Activated CD4-positive, alpha-beta T cell treated with anti-CD3 and anti-CD28 coated beads for 24 hours (primary cell): ENCODE measurements at places on chromosomes 5 and 9.

DNA sequence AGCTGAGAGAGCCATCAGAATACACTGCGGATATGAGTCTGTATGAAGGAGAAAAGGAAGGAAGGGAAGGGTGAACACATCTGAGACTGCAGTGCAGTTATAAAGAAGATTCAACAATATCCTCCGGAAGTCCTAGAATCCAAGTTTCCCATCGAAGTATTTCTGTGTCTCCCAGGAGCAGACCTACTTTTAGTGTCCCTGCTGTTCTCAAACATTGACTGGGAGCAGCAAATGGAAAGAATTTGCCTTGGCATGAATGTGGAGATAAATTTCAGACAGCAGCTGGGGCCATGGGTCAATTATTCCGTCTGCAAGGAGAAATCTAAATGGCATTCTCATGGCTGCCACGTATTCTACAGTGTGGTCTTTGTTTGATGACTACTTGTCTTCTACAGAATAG, 478.1 kb upstream of the SMC2 start:
- DNase-seq: no peak

- DNase-seq: no peak
Measured at GRCh38 chr5:39501397-39501796, 76.6 kb upstream of the DAB2 start.

DNA sequence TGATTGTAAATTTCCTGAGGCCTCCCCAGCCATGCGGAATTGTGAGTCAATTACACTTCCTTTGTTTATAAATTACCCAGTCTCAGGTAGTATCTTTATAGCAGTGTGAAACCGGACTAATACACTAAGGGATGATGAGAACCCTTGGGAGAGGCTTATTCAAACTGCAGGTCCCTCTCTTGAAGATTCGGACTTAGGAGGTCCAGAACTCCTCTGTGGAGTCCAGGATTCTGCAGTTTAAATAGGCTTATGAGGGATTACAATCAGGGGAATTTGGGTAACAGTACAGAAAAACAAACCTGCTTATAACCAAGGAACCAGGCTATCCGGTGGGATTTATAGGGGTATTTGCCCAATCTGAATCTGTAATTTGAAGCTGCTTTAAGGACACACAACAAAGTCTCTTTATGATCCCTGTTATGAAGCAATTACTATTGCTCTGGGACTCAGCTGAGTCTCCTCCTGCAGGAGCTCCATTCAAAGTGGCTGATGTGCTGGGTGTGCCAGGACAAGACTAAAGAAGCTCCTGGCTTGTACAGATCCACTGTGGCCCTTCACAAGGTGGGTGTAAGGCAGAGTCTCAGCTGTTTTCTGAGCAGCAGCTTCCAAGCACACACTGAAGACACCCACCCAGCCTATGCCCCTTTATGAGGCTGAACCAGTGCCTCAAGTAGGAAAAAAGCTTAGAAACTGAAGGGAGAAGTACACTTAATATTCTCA, 41.8 kb upstream of the LHFPL2 start:
- DNase-seq: no peak

GRCh38 chr9:35937227-35937626, 20.7 kb downstream of the OR2S2 start:
- no peak for DNase-seq

DNA sequence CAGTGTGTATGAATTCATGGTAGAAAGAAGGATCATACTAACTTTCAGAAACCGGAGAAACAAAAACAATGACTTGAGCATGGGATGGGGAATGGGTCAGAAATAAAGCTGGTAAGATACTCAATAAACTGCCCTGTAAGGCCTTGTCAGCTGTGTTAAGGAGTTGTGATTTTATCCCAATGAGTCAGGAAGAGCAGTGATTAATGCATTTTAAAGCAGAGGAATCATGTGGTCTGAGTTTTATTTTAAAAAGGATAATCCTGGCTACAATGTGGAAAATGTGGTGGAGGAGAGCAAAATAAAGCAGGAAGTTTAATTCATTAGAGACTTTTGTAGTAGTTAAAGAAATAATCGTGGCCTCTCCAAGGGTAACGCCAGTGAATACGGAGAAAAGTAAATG, 28.7 kb downstream of the DHX29 start:
- no peak for DNase-seq

DNA sequence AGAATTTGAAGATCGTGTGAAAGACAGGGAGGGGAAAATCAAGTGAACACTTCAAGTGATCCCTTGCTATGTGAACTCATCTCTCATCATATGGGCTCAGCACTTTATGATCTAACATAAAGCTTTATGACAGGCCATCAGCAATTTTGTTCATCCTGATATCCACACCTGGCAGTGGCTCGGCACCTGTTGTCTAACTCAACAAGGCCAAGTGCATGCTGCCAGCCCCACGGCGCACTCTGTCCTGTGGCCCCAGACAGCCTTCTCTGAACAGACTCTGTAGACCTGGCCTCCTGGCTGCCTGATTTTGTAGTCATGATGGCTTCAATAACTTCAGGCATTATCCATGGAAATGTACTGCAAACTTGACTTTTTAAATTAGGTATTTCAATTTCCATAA, 106.3 kb downstream of the MEF2C start:
- DNase-seq: no peak

DNA sequence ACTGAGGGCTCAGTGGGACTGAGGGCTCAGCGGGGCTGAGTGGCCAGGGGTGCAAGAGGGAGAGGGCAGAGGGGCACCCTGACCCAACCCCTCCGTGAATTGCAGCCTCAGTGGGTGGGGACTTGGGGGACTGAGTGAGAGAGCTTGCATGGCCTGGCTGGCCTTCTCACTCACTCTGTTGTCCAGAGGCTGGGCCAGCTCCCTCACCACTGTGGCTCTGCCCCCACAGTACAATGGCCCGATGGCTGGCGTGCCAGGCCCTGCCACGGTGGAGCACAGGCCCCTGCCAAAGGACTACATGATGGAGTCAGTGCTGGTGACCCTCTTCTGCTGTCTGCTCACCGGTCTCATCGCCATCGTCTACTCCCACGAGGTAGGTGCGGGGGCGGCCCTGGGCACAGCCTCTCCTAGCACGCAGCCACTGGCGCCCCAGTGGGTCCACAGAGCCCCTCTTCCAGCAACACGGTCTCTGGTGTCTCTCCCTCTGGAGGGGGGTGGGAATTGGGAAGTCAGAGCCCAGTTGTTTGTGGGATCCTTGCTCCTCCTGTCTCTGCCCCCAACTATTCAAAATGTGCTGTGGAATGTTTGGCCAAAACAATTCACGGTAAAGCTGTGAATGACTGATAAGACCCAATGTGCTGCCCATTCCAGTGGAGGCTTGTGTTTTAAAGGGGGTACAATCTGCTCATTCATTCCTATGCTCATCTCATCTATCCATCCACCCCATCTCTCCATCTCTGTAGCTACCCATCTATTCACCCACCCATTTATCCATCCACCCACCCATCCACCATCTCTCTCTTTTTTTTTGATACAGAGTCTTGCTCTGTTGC, 10.7 kb downstream of the PRRT1B start:
- DNase-seq: no peak

DNA sequence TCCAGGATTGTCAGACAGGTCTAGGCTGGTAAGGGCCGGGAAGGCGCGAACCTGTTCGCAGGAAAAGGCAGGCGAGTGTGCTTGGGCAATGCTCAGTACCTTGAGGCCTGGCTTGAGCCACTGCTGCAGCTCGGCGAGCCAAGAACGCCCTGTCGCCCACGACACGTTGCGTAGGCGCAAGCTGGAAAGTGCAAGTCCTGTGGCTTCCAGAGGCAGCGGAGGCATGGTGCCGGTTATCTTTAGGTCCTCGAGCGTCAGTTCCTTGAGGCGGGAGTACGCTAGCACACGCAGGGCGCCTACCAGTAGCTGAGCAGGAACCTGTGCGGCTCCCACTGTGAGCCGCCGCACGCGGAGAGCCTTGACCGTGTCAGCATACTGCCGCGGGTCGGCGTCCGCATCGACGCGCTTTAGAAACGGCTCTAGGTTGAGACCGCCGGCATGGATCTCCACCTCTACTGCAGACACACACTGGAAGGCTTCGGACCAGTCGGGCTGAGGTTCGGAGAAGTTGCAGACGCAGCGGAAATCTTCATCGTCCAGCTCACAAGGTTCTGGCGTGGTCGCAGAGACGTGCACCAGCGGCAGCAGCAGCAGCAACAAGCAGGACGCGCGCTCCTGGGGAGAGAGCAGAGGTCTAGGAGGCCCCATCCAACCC, 482 bp downstream of the CD14 start:
- peak; percentile 34 for DNase-seq

DNA sequence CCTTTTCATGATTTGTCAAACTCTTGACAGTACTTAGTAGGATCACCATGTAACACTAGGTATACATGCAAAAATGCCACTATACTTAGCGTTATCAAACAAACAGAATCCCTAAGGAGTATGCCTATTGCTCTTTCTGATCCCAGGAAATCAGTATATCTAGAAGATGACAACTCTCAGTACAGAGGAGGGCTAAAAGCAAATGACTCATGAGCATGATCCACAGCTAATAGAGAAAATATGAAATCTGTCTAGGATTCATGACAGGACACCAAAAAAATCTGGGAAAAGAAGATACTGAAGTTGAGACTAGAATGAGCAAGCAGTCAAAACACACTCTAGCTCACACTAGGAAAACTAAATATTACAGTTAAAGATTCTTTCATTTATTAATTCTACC, 89.2 kb downstream of the RAPGEF6 start:
- DNase-seq: no peak

GRCh38 chr9:128913048-128913900, 7.5 kb upstream of the PHYHD1 start:
- no peak for DNase-seq

DNA sequence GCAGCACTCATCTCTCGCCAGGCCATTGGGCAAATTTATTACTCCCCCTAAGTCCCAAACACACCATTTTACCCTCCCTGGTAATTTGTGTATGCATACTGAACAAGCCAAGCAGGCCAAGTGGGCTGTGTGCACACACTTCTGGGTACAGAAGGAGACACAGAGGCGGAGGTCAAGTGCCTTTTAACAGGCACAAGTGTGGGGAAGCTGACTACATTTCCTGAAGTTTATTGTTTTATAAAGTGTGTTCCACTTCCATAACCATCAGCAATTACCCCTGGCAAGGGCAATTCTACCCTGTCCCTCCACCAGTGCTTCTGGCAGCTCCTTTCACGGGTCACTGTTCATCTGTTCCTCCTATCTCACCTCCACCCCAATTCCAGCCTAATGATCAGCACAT, 93.9 kb downstream of the SETX start:
- DNase-seq: no peak

DNA sequence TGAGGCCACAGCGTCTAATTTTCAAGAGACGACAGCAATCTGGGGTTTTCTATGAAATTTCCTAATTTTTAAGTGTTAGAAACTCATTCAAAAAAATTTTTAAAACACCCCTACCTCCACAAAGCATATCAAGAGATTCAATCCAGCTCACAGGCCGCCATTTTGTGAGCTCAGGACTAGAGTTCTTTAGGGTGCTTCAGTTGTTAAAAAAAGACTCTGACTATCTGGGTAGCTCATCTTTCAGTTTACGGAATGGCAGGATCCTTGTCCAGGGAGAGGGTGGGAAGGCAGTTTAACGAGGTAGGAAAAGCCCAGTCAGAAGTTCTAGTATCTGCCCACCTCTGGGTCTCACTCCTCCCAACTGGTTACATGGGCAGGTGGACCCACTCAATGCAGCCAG, 43.1 kb downstream of the CAMK2A start:
- DNase-seq: no peak

- DNase-seq: no peak
Measured at GRCh38 chr5:144237851-144238250, 67.2 kb downstream of the KCTD16 start.

DNA sequence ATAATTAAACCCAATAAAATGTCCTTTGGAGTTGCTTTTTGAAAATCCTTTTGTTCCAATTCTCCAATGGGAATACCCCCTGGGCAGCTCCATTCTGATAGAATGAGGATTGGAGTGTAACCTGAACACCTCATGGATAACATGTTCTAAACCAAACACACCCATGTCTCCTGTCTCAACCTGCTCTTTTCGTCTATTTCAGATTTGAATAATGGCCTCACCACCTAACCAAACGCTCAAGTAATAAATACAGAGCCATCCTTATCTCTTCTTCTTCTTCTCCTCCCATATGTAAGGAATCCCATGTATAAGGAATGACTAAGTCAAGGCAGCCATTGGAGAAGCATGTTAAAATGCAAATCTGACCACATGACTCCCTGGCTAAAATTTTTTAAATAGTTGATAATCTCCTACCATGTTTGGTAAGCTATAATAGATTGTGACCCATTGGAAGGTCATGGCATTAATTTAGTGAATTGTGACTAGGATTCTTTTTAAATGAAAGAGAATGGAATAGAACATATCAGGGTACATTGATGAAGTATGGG, 26.0 kb downstream of the ELL2 start:
- DNase-seq: no peak

- no peak for DNase-seq
Measured at GRCh38 chr5:95029569-95030366, 255.1 kb downstream of the MCTP1 start.

- DNase-seq: no peak
Measured at GRCh38 chr9:77826621-77827020, 178.5 kb upstream of the GNA14 start.

DNA sequence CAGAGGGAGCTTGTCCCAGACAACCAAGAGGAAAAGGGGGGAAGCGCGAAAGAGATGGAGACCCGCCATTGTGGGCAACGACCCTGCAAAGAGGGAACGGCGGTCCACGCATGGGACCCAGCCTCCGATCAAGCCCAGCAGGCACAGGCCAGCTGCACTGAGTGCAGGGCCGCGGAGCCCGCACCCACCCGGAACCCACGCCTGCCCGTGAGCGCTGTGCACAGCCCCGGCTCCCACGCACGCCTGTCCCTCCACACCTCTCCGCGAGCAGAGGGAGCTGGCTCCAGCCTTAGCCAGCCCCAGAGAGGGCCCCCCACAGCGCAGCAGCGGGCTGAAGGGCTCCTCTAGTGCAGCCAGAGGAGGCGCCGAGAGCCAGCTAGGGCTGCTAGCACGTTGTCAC, 416.5 kb downstream of the DMRTA1 start:
- DNase-seq: no peak

DNA sequence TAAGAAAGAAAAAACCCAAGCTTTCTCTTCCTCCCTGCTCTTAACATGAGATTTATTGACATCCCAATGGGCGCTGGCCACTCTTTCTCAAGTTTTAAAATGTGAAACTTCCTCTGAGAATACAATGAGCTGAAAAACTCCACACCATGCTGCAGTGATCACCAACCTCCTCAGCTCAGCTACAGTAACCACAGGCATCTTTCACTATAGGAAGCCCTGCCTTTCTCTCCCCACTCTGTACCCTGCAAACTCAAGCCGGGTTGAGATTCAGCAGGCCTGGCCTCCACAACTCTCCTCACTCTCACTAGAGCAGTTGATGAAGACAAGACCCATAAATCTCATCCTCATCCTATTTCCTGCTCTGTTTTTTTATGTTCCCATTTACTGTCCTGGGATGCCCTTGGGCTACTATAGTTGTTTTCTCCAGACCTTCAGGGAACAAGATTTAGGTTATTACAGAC, 48.3 kb downstream of the SH3TC2 start:
- no peak for DNase-seq

DNA sequence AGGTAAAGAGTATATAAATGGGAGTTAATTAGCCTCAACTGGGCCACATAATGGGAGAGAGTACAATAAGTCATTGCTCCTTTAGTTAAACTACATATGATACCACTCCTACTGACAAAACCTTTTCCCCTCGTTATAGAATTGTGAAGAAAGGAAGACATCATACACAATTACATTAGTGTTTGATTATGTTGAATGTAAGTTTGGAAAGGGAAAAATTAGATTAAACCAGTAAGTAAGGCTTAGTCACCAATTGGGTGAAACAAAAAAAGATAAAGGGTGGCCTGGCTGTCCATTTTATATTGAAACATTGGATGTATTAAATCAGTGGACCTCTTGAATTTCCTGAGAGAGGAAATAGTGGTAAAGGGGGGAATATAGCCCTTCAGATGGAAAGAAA, 464.3 kb upstream of the PAPPA start:
- DNase-seq: no peak
